ENCODE measurements at places on chromosomes 4 and X.

DNA sequence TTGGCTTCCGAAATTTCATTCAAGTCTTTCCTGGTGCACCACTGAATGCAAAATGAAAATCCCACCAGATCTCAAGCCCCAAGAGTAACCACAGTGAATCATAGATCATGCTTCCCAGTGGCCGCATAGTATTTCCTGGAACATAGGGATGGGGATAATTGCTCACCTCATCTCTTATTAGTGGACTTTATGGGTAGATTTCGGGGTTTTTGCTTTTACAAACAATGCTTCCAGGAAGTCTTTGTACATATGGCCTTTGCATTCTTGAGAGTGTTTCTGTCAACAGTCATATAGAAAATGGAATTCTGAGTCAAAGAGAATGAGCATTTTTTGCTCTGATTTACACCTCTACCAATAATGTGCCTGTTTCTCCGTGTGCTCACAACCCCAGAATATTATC is 53.4 kb downstream of the PPEF2 start:
- DNase-seq: no peak

GRCh38 chr4:82688091-82688795 is 110.4 kb downstream of the SCD5 start:
- DNase-seq: no peak

DNA sequence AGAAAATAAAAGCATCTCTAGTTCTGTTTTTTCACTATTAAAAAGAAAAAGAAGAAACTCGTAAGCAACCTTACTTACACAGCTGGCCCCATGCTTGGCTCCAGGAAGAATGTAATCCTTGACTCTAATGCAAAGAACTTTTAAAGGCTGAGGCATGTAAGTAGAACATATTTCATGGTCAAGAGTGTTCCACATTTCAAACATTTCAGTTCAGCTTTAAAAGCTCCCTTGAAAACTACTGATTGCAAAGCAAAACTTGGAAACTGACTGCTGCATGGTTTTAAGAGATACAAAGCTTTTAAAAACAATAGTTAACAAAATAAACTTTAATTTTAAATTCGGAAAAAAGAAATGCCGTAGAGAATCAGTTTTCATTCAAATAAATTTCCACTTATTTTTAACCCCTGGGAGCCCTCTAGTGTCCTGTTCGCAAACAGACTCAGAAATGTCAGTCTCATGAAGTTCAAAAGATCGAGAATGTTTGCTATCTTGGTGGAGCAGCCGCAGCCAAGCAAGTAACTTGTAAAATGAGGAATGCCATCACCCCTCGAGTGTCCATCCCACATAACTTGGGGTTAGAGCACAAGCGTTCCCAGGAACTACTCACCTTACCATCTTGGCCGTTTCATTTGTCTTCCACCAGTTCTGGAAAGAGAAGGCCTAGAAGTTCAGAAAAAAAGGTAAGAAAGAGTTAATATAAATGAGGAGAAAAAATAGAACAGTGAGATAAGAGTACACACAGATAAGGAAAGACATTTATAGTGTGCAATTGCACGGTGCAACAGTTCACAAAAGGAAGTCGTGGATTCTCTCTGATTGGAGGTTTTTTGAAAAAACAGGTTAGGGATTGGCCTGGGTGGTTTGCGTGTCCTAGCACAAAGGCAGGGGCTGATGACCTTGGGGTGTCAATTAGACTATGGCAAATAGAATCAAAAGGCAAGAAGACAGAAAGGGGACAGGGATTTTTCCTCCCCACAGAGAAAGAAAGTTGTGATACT is at the start of gene GASK1B:
GASK1B (minus strand) TSS at position 765 of the 998 bp plus-strand sequence. CDS start 1,650 bp downstream, outside the sequence.
- peak; percentile 30 for DNase-seq

DNA sequence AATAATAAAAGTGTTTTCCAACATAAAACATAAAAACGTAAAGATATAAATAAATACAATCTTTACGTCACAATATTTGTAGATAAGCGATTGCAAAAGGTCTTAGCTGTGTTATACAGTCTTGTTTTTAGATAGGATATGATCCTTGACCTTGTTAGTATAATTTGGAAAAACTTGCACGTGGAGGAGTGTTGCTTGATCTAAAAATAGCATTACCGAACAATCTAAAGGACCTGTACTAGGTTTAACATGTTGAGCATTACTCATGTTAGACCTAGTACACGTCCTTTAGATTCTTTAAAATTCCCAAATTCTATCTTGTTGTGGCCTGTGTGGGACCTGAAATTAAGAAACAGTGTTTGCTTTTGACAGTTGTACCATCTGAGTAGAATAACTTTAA is 1.6 kb downstream of the METAP1 start:
- DNase-seq: no peak

GRCh38 chrX:40496728-40497127 is 84.0 kb upstream of the ATP6AP2 start:
- DNase-seq: no peak

- no peak for DNase-seq
Observed at GRCh38 chrX:133661962-133662839, 246.9 kb upstream of the GPC4 start.

DNA sequence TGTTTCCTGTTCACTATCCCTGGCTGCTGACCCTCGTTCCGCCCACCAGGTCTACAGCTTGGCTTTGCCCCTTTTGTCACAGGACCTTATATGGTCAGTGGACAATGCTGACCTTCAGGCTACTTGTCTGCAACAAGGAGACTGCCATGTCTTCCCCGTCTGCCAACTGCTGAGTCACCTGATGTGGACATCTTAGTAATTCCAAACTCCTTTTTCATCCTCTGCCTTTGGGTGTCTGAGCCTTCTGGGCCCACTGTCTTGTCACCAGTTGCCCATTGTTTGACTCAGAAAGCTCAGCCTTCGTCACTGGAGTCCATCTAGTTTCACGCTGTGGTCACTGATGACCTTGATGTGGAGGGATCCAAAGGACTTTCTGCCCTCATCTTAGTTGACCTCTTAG is 30.2 kb downstream of the GPRIN3 start:
- DNase-seq: no peak

- no peak for DNase-seq
Observed at GRCh38 chr4:185840953-185841352, 29.0 kb upstream of the SORBS2 start.

DNA sequence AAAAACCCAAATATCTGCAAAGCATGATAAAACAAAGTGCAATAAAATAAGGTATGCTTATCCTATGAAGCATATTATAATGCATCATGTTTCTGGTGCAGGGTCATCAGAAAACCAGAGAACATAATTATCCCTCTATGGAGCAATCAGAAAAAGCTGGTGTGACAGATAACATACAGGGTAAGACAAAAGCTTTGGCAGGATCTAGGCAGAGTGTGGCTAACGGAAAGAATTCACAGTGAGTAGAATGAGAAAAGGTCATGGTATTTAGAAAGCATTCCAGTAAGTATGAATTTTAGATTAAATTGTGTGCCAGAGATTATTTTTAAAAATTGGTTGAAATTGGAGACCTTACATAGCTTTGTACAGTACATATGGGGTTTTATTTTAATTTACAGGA is 29.0 kb upstream of the UGT2B4 start:
- DNase-seq: no peak

DNA sequence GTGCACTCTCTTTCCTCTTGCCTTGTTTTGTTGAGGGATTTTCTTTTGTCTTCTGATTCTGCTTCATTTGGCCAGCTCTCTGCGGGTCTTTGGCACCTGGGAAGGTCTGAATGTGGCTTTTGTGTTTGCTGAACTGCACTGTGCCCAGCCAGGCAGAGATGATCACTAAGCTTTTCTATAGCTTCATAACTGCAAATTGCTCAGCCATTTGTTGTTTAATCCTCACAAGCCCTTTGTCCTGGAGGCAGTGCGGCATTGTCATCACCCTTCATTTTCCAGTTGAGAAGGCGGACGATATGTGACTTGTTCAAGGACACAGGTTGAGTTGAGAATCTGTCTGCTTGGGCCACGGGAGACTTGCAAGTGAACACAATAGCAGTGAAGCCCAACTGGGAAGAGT is 46.0 kb upstream of the SFRP2 start:
- no peak for DNase-seq

DNA sequence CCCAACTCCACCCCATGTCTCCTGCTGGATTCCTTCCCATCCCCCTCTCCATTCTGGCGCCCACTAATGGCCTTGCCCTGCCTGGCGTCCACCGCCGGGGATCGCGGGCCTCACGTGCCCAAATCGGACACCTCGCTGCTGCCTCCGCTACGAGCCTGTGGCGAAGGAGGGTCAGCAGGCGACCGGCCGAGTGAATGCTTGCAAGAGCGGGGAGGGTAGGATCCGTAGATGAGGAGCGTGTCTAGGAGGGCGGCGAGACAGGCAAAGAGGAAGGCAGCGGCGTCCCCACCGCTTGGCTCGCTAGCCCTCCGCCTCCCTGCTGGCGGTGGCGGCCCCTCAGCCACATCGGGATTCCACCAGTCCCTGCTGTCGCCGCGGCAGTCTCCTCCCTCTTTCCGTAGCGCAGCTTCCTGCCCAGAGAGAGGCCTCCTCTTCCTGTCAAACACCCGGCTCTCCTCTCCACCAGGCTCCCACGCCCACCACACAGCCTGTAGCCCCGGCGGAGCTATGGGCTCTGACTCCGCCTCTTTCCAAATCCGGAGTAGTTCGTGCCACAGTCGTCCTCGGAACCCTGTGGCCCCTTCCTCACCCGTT is at the start of gene SPIN2B:
SPIN2B (minus strand) TSS at position 387 of the 594 bp plus-strand sequence.
- DNase-seq: peak; percentile 89

- DNase-seq: no peak
Observed at GRCh38 chr4:119536572-119537528, 91.8 kb downstream of the PDE5A start.

- peak; percentile 17 for DNase-seq
Observed at GRCh38 chr4:147160908-147161513, 215.3 kb upstream of the TTC29 start.

DNA sequence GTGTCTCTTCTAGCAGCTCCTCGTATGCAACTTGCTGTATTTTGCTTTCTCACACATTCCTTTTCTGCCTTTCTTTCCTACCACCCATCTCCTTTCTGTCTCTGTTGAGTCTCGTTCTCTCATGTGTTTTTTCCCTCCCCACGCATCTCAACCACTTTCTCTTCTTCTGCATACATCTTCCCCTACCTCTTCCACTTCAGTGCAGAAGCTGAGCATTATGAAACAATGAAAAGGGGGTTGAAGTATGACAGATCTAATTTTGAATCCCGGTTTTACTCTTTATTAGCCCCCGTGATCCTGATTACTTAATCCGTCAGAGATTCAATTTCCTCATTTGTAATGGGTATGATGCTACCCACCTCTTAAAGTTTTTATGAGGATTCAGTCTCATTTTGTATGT is 7.3 kb downstream of the FAM241A start:
- DNase-seq: no peak
